ENCODE measurements at places on chromosomes 13 and 19.

DNA sequence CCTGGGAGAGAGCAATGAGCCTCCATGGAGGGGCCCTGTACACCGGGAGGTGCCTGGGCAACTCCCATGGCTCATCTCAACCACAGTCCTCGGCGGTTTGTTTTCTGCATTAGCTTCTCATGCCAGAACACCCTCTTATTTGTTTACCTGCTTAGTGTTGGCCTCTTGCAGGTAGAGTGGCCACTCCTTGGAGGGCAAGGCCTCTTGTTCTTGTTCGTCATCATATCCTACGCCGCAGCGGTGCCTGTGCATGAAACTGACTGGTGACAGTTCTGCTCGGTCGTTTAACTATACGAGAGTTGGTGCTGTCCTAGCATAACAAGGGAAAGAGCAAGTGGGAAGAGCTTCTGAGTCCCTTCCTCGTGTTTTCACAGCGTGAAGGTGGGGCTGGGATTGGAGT lies 40.5 kb upstream of the RNF113B start:
- DNase-seq: no peak

GRCh38 chr13:26280295-26280694 lies 26.4 kb downstream of the CDK8 start:
- DNase-seq: no peak

DNA sequence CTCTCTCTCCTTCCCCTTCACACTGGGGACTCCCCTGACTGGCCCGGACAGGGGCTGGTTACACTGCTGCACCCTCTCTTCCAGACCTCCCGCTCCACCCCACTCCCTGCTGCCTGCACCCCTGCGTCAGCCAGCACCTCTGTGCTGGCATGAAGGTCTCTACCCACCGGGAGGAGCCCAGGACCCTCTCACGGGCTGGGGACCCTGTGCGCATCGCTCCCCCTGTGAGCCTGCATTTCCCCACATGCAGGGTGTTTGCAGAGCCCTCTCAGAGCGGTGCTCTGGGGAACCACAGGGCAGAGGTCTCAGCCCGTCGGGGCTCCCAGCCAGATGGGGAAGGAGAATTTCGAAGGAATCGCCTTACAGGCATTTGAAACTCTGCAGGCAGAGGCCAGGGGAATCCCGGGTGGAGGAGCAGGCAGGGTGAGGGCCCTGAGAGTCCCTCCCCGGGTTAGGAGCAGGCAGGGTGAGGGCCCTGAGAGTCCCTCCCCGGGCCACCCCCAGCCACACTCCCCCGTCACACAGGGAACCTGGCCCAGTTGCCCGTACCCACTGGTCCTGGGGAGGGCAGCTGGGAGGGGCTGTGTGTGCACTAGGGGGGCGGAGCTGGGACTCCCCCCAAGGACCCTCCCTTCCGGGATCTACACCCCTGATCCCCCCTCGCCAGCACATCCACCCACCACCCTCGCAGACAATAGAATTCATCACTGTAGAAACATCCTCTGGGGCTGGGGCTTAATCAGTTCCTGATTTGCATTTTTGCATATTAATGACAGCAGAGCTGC lies 16.3 kb upstream of the TCF3 start:
- no peak for DNase-seq

GRCh38 chr19:46369817-46370216 lies 22.9 kb downstream of the PPP5C start:
- no peak for DNase-seq

DNA sequence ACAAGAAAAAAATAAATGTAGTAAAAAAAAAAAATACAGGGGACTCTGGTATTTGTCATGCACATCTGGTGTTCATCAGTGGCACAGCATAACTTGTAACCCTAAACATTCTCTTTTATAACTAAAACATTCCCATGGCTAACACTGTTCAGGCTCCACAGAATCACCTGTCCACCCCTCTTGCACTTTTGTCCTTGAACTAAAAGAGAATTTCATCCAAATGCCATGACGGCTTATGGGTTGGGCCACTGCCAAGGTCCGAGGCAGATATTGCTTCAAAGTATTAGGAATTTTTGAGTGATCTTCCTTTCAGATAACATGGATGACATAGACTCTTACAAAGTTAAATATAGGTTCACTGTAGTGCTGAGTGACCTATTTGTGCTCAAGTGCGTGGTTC lies 25.7 kb upstream of the SERP2 start:
- DNase-seq: no peak

GRCh38 chr13:78341032-78341431 lies 262.3 kb downstream of the POU4F1 start:
- no peak for DNase-seq

DNA sequence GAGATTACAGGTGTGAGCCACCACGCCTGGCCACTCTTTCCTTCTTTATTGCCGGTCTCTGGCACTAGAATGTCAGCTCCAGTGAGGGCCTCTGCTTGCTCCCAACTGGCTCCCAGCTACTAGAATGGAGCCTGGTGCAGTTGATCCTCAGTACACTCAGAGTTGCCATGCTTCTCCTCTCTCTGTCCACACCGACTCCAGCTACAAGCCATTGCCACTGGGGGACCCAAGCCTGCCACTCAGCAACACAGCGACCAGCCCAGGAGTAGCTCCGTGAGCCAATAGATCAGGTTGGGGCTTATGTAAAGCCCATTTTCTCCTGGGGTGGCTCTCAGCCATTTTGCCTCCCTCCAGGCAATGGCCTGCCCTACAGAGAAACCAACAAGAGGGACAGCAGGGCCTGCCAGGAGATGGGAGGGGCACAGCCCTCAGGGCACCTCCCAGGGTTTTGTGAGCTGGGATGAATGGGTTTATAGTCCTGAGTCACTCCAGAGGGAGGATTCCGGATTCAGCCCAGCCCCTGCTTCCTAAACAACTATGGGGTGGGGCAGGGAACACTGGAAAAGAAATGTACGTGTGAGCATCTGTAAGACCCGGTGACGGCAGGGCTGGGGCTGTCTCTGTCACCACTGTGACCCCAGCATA lies 36.5 kb downstream of the OPA3 start:
- no peak for DNase-seq

- no peak for DNase-seq
These were observed 17.9 kb downstream of the NECTIN2 start for GRCh38 chr19:44863990-44864389.

- DNase-seq: no peak
These were observed 20.0 kb upstream of the SPRYD7 start for GRCh38 chr13:49956131-49956530.

DNA sequence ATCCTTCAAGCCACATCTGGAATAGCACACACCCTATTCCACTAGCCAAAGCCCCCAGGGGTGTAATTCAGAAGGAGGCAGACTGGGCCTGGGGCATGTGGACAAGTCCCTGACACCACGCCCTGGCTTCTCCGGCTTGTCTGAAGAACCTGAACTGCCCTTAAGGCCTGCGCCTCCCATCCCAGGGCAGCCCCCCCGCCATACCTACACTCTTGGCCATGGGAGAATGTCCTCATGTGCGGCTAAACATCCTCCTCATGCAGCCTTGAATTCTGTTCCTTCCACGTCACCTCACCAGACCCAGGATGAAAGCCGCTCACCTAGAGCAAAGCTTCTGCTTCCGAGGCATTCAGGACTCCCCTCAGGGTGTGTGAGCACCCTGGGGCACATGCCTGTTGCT lies 24.3 kb upstream of the POU2F2 start:
- no peak for DNase-seq

GRCh38 chr19:41868989-41869300 lies 8.1 kb upstream of the CD79A start:
- no peak for DNase-seq

DNA sequence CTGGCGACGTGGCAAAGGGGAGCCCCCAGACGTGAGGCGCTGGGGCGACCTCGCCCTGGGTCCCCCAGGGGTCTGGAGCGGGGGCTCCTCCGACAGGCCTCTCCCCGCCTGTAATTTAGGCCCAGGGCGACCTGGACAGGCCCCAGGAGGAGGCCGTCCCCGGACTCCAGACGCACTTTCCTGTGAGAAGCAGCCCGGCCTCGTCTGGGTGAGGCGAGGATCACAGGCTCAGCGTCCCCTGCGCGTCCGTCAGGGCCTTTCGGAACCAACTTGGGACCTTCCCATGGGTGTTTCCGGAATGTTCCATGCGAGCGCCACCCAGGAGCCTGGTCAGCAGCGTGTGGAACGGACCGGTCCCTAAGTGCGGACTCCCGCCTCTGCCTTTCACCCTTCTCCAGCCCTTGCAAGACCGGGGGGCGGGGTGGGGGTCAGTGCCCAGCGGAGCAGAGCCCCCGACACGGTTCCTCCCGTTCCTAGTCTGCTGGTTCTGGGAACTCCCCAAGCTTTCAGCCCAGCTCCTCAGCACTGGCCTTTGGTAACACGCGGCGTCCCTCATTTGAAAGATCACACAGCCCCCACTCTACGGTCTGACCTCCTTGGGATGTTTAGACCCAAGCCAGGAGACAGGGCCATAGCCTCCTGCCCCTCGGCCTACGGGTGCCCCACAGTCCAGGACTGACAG lies 1.1 kb upstream of the GRTP1 start:
- DNase-seq: no peak

All from thoracic aorta (tissue), 2 donors.